ENCODE measurements at places on chromosomes 12 and 14. TPM values are rescaled to one million over a fixed set of nuclear protein-coding genes. Genes with fewer than 3 reads are reported as not detected.

SRRM4 gene
- polyA plus RNA-seq, result 0.03 TPM

- DNase-seq, result peak; percentile 64
These were observed 77.2 kb downstream of the SERPINA3 start for GRCh38 chr14:94689218-94689984.

DNA sequence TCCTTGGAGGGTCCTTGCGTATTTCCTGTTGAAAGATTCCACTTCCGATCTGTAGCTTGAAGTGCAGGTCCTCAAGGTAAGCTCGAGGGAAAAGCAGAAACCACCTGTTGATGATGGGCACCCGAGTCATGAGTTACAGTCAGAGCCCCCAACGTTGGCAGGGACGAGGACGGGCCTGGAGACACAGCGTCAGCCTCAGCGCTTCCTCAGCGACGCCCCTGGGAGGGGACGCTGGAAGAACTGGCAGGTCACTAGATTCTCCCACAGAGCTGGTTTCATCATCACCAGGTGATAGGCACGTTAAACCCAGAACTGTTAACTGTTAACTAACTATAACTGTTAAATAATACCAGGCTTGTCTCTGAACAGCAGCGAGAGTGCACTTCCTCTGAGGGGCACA, 101.8 kb downstream of the TNFAIP2 start:
- DNase-seq, result no peak

DNA sequence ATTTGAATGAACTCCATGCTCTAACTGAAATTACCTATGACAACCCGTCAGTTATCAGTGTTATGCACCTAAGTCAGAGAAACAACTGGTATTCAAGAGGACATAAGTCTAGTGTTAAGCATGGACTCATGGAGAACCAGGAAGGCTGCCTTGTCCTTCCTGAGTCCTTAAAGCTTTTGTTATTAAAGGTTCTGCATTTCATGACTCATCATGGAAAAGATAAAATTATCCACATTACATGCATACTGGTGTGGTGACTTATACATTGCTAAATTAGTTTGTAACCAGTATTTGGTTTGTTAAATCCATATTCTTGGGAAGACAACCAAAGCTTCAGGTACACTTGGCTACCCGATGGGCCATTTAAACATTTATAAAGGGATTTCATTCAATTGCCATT, 6.5 kb upstream of the OR4E1 start:
- DNase-seq, result no peak
